Neural crest cell (in vitro differentiated cells): ENCODE measurements at places on chromosomes 5 and 9.

DNA sequence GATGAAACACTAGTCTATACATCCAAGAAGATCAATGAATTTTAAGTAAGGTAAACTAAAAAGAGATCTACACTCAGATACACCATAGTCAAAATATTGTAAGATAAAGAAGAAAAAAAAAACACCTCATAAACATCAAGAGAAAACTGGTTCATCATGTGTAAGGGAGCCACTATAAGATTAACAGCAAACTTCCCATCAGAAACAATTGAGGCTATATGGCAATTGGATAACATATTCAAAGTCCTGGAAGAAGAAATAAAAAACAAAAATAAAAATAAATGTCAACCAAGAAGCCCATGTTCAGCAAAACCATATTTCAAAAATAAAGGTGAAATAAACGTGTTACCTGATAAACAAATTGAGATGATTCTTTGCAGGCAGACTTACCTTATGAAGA is 3.6 kb downstream of the OR13C8 start:
- H3K27me3 ChIP-seq, result no peaks in the 10 kb centered on the region
- H3K4me3 ChIP-seq, result no peak overlapping the region
- DNase-seq, result no peak
- peaks cover 4% of the 10 kb centered on the region for H3K36me3 ChIP-seq

- H3K27ac ChIP-seq, result no peak overlapping the region
- H3K4me3 ChIP-seq, result no peak overlapping the region
- no peaks in the 10 kb centered on the region for H3K27me3 ChIP-seq
- no peak for DNase-seq
Observed at GRCh38 chr9:131709771-131710431, 30.0 kb downstream of the RAPGEF1 start.

- H3K27me3 ChIP-seq, result no peaks in the 10 kb centered on the region
- H3K4me3 ChIP-seq, result no peak overlapping the region
- H3K27ac ChIP-seq, result no peak overlapping the region
- H3K4me1 ChIP-seq, result no peaks in the 10 kb centered on the region
- no peak for DNase-seq
Observed at GRCh38 chr9:121836366-121836885, 185.0 kb downstream of the DAB2IP start.

DNA sequence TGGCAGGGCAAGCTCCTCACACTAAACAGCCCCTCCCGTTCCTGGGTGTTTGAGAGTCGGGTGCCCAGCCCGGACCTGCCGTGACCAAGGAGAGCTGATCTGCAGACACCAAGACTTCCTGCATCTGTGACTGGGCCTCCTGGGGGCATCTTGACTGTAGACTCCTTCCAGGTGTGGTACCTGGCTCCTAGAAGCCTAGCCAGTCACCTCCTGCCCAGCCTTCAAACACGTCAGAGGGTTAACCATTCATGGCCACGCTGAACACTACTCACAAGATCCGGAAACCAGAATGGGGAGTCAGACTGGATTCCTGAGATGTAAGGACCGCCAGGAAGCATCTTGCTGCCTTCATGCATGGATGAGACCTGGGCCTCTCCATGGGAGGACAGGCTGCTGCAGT is 3.7 kb upstream of the LCN2 start:
- peaks cover 15% of the 10 kb centered on the region for H3K4me1 ChIP-seq
- no peak overlapping the region for H3K4me3 ChIP-seq
- H3K36me3 ChIP-seq, result no peaks in the 10 kb centered on the region
- H3K27me3 ChIP-seq, result no peaks in the 10 kb centered on the region
- no peak for DNase-seq
- H3K27ac ChIP-seq, result no peak overlapping the region

DNA sequence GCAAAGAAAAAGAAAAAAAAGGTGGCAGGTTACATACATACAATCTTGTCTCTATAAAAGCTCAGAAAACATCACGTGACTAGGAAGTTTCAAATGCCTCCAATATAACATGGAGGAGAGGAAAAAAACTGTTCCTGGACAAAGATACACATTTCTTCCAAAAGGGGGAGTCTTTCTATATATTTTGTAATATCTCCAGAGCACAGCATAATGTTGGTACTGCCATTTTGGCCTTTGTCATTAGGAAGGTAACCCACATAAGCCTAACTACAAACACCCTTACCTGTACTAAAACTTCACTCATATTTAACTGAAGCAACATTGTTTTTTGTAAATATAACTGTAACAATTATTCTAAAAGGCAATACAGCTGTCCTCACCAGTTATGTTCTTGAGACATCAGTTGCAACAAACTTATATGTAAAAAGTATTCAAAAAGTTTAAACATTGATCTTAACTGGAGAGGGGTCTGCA is 1.2 kb upstream of the BTF3 start:
- no peak for DNase-seq
- peaks cover 9% of the 10 kb centered on the region for H3K27me3 ChIP-seq
- peaks cover 17% of the 10 kb centered on the region for H3K36me3 ChIP-seq
- H3K4me3 ChIP-seq, result peak overlapping the region; percentile 100

GRCh38 chr9:88007291-88007650 is 32.9 kb upstream of the CDK20 start:
- H3K4me1 ChIP-seq, result no peaks in the 10 kb centered on the region
- H3K27me3 ChIP-seq, result no peaks in the 10 kb centered on the region
- H3K27ac ChIP-seq, result no peak overlapping the region
- DNase-seq, result no peak
- no peaks in the 10 kb centered on the region for H3K36me3 ChIP-seq

- DNase-seq, result peak; percentile 82
- no peaks in the 10 kb centered on the region for H3K27me3 ChIP-seq
- no peak overlapping the region for H3K27ac ChIP-seq
- peaks cover 20% of the 10 kb centered on the region for H3K4me1 ChIP-seq
Observed at GRCh38 chr5:149852641-149853330, 91.8 kb downstream of the PDE6A start.

DNA sequence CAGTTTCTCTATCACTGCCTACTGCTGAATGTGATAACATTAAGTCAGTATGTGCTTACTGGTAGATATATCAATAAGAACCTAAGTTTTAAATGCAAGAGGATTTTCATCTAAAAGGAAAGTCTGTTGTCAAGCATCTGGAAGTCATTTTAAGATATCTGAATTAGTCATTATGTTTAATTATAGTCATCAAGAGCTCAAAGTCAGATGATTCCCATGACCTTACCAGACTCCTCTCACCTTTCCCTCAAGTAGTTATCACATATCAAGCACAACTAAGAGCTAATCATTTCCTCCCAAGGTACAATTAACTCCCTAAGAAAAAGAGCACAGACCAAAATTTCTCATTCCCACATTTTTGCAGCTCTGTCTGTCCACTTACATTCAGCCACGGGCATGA is 45.5 kb downstream of the PUM3 start:
- H3K36me3 ChIP-seq, result peaks cover 86% of the 10 kb centered on the region
- H3K4me1 ChIP-seq, result no peaks in the 10 kb centered on the region
- no peak overlapping the region for H3K4me3 ChIP-seq
- no peaks in the 10 kb centered on the region for H3K27me3 ChIP-seq

- no peak for DNase-seq
- no peaks in the 10 kb centered on the region for H3K27me3 ChIP-seq
- H3K4me3 ChIP-seq, result no peak overlapping the region
- H3K27ac ChIP-seq, result peak overlapping the region; percentile 44
- no peaks in the 10 kb centered on the region for H3K36me3 ChIP-seq
- peaks cover 31% of the 10 kb centered on the region for H3K4me1 ChIP-seq
Observed at GRCh38 chr5:167792514-167792913, 498.9 kb upstream of the WWC1 start.

GRCh38 chr5:133756036-133756435 is 143.7 kb upstream of the FSTL4 start:
- peaks cover 22% of the 10 kb centered on the region for H3K27me3 ChIP-seq
- peaks cover 8% of the 10 kb centered on the region for H3K4me1 ChIP-seq
- no peaks in the 10 kb centered on the region for H3K36me3 ChIP-seq
- no peak overlapping the region for H3K4me3 ChIP-seq

DNA sequence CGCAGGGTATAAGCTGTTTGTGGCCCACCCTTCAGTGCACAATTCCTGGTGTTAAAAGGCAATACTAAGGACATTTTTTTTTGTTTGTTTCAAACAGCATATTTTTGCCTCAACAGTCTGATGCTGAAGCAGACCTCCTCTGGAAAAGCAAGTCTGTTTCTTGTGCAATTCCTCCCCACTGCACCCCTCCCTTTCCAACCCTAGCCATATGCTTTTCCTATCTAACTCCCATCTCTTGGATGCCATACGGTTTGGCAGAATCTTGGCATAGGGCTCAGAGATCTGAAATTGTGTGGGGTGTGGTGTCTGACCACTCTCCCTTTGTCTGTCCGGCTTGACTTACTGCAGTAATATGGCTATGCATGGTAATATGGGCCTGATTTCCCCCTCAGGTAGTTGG is 161.6 kb downstream of the TMEM38B start:
- DNase-seq, result no peak
- no peak overlapping the region for H3K4me3 ChIP-seq
- H3K36me3 ChIP-seq, result no peaks in the 10 kb centered on the region
- no peaks in the 10 kb centered on the region for H3K4me1 ChIP-seq
- no peak overlapping the region for H3K27ac ChIP-seq

DNA sequence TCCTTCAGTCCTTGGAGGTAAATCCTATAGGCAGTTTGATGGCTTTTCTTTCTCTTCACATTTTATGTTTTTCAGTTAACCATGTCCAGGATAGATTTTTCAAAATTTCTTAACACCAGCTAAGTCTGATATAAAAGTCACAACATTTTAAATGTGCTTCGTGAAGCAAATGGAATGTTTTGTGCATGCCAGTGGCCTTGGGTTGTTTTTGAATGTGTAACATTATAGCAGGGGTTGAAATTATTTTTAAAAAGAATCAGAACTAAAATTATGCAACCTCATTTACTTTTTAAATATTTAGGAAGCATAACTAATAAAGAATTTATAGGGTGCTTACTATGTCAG is 201.1 kb downstream of the ARHGEF28 start:
- no peak overlapping the region for H3K27ac ChIP-seq
- H3K4me3 ChIP-seq, result no peak overlapping the region
- DNase-seq, result no peak
- no peaks in the 10 kb centered on the region for H3K36me3 ChIP-seq

GRCh38 chr5:55141945-55142690 is 17.9 kb upstream of the GPX8 start:
- DNase-seq, result no peak
- H3K27ac ChIP-seq, result no peak overlapping the region
- H3K4me3 ChIP-seq, result no peak overlapping the region
- H3K4me1 ChIP-seq, result no peaks in the 10 kb centered on the region
- peaks cover 30% of the 10 kb centered on the region for H3K27me3 ChIP-seq

GRCh38 chr5:179620703-179621350 is 2.6 kb downstream of the HNRNPH1 start:
- H3K27me3 ChIP-seq, result peaks cover 45% of the 10 kb centered on the region
- H3K36me3 ChIP-seq, result peaks cover 56% of the 10 kb centered on the region
- DNase-seq, result no peak

- no peak overlapping the region for H3K4me3 ChIP-seq
- H3K27me3 ChIP-seq, result no peaks in the 10 kb centered on the region
- no peak for DNase-seq
Observed at GRCh38 chr5:1171340-1171941, 30.0 kb upstream of the SLC6A19 start.

DNA sequence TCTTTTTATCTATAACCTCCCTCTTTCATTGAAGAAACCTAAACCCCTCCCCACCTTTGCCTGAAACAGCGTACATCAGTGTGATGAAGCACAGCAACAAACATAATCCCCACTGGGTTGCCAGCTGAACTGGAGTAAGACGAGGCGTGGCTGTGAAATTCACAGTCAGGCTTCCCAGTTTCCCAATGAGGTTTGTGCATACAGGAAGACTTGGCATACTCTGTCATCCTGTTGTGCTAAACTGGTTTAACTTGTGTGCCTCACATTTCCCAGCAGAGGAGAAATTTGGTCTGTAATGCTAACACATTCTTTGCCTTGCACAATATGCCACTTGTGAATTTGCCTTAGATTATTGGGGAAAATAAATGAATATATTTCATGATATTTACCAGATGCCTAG is 121.5 kb downstream of the SV2C start:
- H3K27me3 ChIP-seq, result no peaks in the 10 kb centered on the region
- no peaks in the 10 kb centered on the region for H3K4me1 ChIP-seq
- no peak overlapping the region for H3K4me3 ChIP-seq
- H3K27ac ChIP-seq, result no peak overlapping the region
- DNase-seq, result no peak

GRCh38 chr5:23893561-23893960 is 386.2 kb downstream of the PRDM9 start:
- H3K4me1 ChIP-seq, result no peaks in the 10 kb centered on the region
- H3K27me3 ChIP-seq, result no peaks in the 10 kb centered on the region
- H3K4me3 ChIP-seq, result no peak overlapping the region
- no peak overlapping the region for H3K27ac ChIP-seq

- no peaks in the 10 kb centered on the region for H3K4me1 ChIP-seq
- no peak overlapping the region for H3K27ac ChIP-seq
- H3K36me3 ChIP-seq, result no peaks in the 10 kb centered on the region
- no peaks in the 10 kb centered on the region for H3K27me3 ChIP-seq
- DNase-seq, result no peak
- no peak overlapping the region for H3K4me3 ChIP-seq
Observed at GRCh38 chr9:135789838-135790291, 87.9 kb downstream of the KCNT1 start.

GRCh38 chr5:94442991-94443390 is 175.4 kb downstream of the KIAA0825 start:
- no peaks in the 10 kb centered on the region for H3K4me1 ChIP-seq
- no peak overlapping the region for H3K27ac ChIP-seq
- no peak overlapping the region for H3K4me3 ChIP-seq

DNA sequence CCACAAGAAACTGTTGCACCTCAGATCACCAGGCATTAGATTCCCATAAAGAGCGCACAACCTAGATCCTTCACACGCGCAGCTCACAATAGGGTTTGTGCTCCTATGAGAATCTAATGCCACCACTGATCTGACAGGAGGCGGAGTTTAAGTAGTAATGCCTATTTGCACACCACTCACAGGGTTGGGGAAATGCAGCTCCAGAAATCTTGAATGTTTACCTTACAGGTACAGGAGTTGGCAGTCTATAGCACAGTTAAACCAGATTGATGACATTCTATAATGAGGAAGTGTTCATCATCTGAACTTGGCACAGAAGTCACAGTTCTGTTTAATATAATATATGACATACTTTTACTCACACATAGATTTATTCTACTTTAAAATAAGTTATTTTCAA is 732.2 kb upstream of the ZNF608 start:
- H3K4me3 ChIP-seq, result no peak overlapping the region
- H3K4me1 ChIP-seq, result peaks cover 31% of the 10 kb centered on the region
- no peaks in the 10 kb centered on the region for H3K27me3 ChIP-seq
- no peak overlapping the region for H3K27ac ChIP-seq

- peaks cover 9% of the 10 kb centered on the region for H3K36me3 ChIP-seq
- H3K4me3 ChIP-seq, result no peak overlapping the region
- H3K4me1 ChIP-seq, result peaks cover 3% of the 10 kb centered on the region
- H3K27me3 ChIP-seq, result no peaks in the 10 kb centered on the region
- no peak overlapping the region for H3K27ac ChIP-seq
Observed at GRCh38 chr5:93236807-93237421, 344.1 kb downstream of the NR2F1-AS1 start.

- H3K4me3 ChIP-seq, result no peak overlapping the region
- no peaks in the 10 kb centered on the region for H3K36me3 ChIP-seq
- H3K4me1 ChIP-seq, result peaks cover 39% of the 10 kb centered on the region
- peak; percentile 86 for DNase-seq
Observed at GRCh38 chr9:131799177-131799823, 59.4 kb upstream of the RAPGEF1 start.
